ACHN (cell line): ENCODE measurements at places on chromosomes 13 and 19.
A peak's percentile ranks its signal among the peaks of the same experiment; 100 is the strongest.

- DNase-seq: no peak
These were observed 9.0 kb downstream of the COL4A1 start for GRCh38 chr13:110297766-110298504.

DNA sequence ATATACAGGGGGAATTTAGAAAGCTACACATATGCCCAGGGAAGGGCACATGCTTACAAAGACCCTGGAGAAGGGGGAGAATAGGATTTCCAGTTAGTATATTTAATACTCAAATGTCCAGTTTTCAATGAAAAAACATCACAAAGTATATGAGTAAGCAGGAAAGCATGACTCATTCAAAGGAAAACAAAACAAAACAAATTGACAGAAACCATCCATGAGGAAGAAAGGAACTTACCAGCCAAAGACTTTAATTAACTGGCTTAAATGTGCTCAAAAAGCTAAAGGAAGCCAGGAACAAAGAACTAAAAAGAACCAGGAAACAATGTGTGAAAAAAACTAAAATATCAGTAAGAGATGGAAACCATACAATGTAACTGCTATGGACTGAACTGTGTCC, 716.2 kb upstream of the ARGLU1 start:
- DNase-seq: peak; percentile 6

DNA sequence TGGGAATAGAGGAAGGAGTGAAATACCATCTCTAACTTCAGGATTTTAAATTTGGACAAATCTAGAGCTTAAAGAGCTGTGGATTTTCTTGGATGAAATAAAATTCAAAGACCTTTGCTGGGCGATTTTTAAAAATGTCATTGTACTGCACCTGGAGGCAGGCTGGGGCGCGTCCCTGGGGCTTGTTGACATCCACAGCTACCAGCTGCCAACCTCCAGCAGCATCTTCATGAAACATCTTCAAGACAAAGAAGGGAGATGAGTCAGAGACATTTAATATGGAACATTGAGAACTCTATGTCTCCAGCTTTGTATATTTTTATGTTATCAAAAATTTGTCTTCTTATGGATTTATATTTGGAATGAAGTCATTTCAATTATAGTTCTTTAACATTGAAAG, 132.5 kb downstream of the NALCN start:
- DNase-seq: no peak

DNA sequence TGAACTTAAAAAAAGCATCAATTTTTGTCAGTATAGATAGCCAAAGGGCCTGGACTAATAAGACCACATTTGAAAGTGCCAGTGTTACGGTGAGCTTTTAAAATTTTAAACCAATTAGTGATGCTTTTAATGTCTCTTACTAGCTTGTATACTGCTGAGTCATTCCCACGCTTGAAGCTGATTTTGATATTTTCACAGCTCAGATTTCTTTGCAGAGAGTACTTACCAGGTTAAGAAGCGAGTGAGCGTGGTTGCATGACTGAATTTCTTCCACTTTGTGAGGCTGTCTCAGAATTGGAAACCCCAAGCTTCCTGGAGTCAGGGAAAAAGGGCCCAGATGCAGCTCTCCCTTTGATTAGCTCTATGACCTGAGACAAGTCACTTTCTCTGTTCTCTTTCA, 74.5 kb upstream of the NBEA start:
- DNase-seq: peak; percentile 8

GRCh38 chr19:41707871-41708371, 505 bp upstream of the CEACAM5 start:
- DNase-seq: no peak
